PC-3 (cell line): ENCODE measurements at places on chromosomes 6 and 20. TPM values are rescaled to one million over a fixed set of nuclear protein-coding genes. Genes with fewer than 3 reads are reported as not detected.
A peak's percentile ranks its signal among the peaks of the same experiment; 100 is the strongest.

The WFDC5 gene
- total RNA-seq, result not detected in 2 replicates

The MAP7 gene
- 13.9 and 25.3 TPM in 2 replicates for total RNA-seq

The TBC1D20 gene
- total RNA-seq, result 24.2 and 26.3 TPM in 2 replicates

The SCUBE3 gene
- 1.5 and 2.4 TPM in 2 replicates for total RNA-seq

The PARD6B gene
- total RNA-seq, result 3.7 and 4.3 TPM in 2 replicates

The ELOVL2 gene
- total RNA-seq, result 0.91 and 1.8 TPM in 2 replicates

The PLCB4 gene
- total RNA-seq, result 16.9 and 25.4 TPM in 2 replicates

The PPP1R14C gene
- 1.1 and 3.0 TPM in 2 replicates for total RNA-seq

The SLC17A2 gene
- total RNA-seq, result not detected in 2 replicates

The MAS1L gene
- total RNA-seq, result not detected in 2 replicates

DNA sequence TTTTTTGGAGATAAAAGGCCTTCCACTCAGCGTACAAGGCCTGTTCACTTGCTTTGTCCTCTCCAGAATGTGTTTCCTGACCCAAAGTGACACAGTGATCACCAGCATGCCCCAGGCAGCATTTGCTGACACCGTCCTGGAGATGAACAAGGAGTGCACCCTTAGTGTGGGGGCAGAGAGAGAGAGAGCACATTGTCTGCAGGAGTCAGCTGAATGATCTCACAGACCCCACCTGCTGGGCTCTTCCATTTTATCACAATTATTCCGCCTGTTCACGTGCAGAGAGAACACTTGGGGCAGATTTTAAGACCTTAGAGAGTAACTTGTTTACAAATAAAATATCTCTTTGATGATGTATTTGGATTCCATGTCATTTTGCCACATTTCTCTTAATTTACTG lies 22.4 kb upstream of the MAS1L start:
- H3K4me3 ChIP-seq, result no peak overlapping the region
- peaks cover 50% of the 10 kb centered on the region for H3K27me3 ChIP-seq
- no peaks in the 10 kb centered on the region for H3K36me3 ChIP-seq
- DNase-seq, result peak; percentile 3
- no peak overlapping the region for H3K27ac ChIP-seq

DNA sequence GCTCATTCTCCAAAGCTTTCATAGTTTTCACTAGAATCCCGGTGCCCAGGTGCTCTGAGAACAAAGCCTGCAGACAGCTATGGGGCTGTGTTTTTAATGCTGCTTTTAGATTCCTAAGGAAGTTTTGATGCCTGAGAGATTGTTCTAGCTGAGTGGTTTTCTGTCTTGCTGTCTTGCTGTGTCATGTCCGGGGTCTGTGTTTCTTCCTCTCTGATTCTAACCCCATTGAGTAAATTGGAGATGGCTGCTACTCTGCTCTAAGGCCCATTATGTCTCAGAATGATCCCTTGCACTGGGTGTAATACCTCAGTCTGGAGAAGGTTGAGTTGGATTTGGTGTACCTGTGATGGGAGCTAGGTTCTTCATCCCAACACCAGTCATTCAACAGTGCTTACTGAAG lies 63.4 kb downstream of the ARID1B start:
- DNase-seq, result no peak
- H3K27ac ChIP-seq, result no peak overlapping the region
- no peak overlapping the region for H3K4me3 ChIP-seq
- no peaks in the 10 kb centered on the region for H3K4me1 ChIP-seq
- H3K27me3 ChIP-seq, result no peaks in the 10 kb centered on the region
- no peaks in the 10 kb centered on the region; the same call in 1 of the 2 replicates for H3K36me3 ChIP-seq

GRCh38 chr6:34284563-34285447 lies 36.0 kb upstream of the SMIM29 start:
- H3K27ac ChIP-seq, result no peak overlapping the region
- DNase-seq, result no peak
- no peak overlapping the region for H3K4me3 ChIP-seq
- H3K36me3 ChIP-seq, result peaks cover 12% of the 10 kb centered on the region; the same call in 1 of the 2 replicates
- H3K27me3 ChIP-seq, result no peaks in the 10 kb centered on the region
- no peaks in the 10 kb centered on the region for H3K4me1 ChIP-seq

GRCh38 chr6:43503443-43503842 lies 6.7 kb downstream of the LRRC73 start:
- no peaks in the 10 kb centered on the region for H3K4me1 ChIP-seq
- H3K36me3 ChIP-seq, result peaks cover 14% of the 10 kb centered on the region
- DNase-seq, result no peak
- no peak overlapping the region for H3K4me3 ChIP-seq
- no peaks in the 10 kb centered on the region for H3K27me3 ChIP-seq

GRCh38 chr6:12366731-12367130 lies 76.6 kb downstream of the EDN1 start:
- DNase-seq, result no peak
- no peaks in the 10 kb centered on the region for H3K27me3 ChIP-seq
- peaks cover 21% of the 10 kb centered on the region for H3K4me1 ChIP-seq

GRCh38 chr6:35304299-35304698 lies 6.7 kb downstream of the DEF6 start:
- no peaks in the 10 kb centered on the region for H3K36me3 ChIP-seq
- H3K4me3 ChIP-seq, result no peak overlapping the region
- peaks cover 16% of the 10 kb centered on the region for H3K4me1 ChIP-seq
- H3K27ac ChIP-seq, result no peak overlapping the region
- H3K27me3 ChIP-seq, result no peaks in the 10 kb centered on the region
- no peak for DNase-seq

DNA sequence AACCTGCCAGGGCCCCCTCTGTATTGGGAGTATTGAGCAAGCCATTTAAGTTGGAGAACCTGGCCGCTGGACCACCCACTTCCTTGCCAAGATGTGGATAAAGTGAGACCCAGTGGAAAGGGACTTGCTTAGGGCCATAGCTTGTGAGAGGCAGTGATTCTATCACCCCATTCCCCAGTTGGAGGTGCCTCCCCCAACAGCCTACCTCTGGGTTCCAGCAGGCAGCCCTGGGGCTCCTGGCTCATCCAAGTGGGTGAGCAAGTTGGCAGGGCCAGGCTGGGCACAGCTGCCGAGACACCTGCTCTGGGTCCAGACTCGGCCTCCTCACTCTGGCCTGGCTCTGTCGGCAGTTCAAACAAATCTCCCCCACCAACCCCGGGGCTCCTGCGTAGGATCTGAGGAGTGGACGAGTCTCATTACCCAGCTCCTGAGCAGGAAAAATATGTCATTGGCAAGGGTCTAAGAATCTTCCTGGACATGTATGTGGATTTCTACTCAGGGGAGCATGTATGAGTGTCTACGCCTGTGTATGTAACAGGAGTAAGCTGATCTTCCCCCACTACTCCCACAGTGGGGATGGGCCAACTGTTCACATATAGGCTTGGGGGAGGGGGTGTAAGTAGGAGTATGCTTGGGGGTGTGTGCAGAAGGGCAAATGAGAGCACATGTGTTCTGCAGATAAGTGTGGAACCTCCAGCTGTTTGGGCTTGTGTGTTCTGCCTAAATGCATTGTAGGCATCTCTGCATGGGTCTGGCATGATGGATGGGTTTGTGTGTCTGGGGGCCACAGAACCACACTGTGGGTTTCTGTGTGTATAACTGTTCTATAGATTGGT lies 1.9 kb downstream of the ID1 start:
- no peaks in the 10 kb centered on the region for H3K27me3 ChIP-seq
- H3K36me3 ChIP-seq, result 0 out of 2 replicates have a peak, but pooled peaks cover 6% of the 10 kb centered on the region
- H3K4me1 ChIP-seq, result peaks cover 74% of the 10 kb centered on the region
- H3K27ac ChIP-seq, result peak overlapping the region; percentile 69

GRCh38 chr20:35947489-35947888 lies 6.8 kb downstream of the SCAND1 start:
- peaks cover 2% of the 10 kb centered on the region; the same call in 1 of the 2 replicates for H3K36me3 ChIP-seq
- H3K27me3 ChIP-seq, result no peaks in the 10 kb centered on the region

- no peak overlapping the region for H3K4me3 ChIP-seq
- no peak for DNase-seq
Measured at GRCh38 chr6:5958921-5959320, 47.8 kb downstream of the NRN1 start.

- no peaks in the 10 kb centered on the region for H3K4me1 ChIP-seq
- no peak overlapping the region for H3K27ac ChIP-seq
- no peaks in the 10 kb centered on the region for H3K36me3 ChIP-seq
- H3K27me3 ChIP-seq, result no peaks in the 10 kb centered on the region
Measured at GRCh38 chr20:16240355-16240754, 332.9 kb downstream of the KIF16B start.

GRCh38 chr6:7151381-7151780 lies 43.6 kb downstream of the RREB1 start:
- no peaks in the 10 kb centered on the region for H3K27me3 ChIP-seq
- H3K4me3 ChIP-seq, result no peak overlapping the region
- no peak overlapping the region for H3K27ac ChIP-seq
- peaks cover 9% of the 10 kb centered on the region; the same call in 1 of the 2 replicates for H3K36me3 ChIP-seq
- H3K4me1 ChIP-seq, result peaks cover 50% of the 10 kb centered on the region

DNA sequence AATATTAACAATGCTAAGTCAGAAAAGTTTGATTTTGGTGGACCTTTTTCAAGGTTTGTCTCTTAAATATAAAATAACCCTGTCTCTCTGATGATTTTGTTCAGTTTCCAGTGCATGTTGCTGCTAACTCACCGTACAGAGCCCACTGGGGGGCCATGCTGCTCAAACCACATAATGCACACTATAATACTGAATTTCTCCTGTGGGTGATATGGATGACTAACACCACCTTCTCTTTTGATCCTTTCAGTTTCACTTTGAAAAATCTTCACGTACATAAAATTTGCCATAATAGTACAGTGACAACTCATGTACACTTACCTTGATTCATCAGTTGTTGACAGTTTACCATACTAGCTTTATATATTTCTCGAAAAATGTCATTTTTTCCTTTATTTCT lies 506.6 kb upstream of the MAN1A1 start:
- H3K4me3 ChIP-seq, result peak overlapping the region; percentile 44; the same call in 1 of the 2 replicates
- H3K36me3 ChIP-seq, result no peaks in the 10 kb centered on the region
- H3K27me3 ChIP-seq, result no peaks in the 10 kb centered on the region
- H3K27ac ChIP-seq, result no peak overlapping the region

DNA sequence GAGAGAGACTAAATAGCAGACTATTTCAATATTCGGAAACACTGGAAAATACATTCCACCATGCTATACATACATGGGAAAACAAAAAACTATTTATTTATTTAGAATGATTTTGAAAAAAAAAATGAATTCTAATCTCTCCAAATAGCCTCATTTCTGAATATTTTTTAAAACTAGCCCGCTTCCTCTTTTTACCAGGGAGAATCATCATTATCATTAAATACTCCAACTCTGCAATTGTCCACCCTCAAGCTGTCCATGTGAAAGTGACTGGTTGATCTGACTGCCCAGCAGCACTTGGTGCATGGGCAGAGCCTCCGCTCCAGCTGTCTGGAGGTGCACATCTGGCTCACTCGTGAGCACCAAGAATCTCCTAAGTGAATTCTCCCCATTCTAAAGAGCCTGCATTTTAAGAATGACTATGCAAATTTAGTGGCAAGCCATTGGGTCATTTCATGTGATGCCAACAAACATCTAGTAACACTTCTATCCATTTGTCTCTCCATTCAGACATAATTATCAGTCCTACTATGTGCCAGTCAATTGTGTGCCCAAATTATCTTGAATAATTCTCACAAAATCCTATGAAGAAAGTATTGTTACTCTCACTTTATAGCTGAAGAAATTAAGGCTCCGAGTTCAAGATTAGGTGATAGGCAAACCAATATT lies 64.8 kb downstream of the INSM1 start:
- H3K36me3 ChIP-seq, result no peaks in the 10 kb centered on the region
- H3K4me3 ChIP-seq, result no peak overlapping the region
- H3K4me1 ChIP-seq, result no peaks in the 10 kb centered on the region
- H3K27me3 ChIP-seq, result no peaks in the 10 kb centered on the region
- DNase-seq, result no peak

DNA sequence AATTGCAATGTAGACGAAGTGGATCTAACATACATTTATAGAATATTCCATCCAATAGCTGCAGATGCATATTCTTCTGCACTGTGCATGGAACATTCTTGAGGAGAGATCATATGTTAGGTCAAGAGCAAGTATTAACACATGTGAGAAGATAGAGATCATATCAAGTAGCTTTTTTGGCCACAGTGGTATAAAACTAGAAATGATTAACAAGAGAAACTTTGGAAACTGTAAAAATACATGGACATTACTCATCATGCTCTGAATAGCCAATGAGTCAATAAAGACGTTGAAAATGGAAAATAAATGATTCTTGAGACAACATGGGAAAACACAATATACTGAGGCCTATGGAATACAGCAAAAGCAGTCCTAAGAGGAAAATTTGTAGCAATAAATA lies 94.2 kb downstream of the STXBP5 start:
- H3K4me1 ChIP-seq, result peaks cover 4% of the 10 kb centered on the region; the same call in 1 of the 2 replicates
- H3K27ac ChIP-seq, result no peak overlapping the region
- H3K4me3 ChIP-seq, result no peak overlapping the region
- peaks cover 30% of the 10 kb centered on the region for H3K36me3 ChIP-seq
- H3K27me3 ChIP-seq, result no peaks in the 10 kb centered on the region

GRCh38 chr20:54639941-54640340 lies 164.5 kb downstream of the DOK5 start:
- no peaks in the 10 kb centered on the region for H3K4me1 ChIP-seq
- H3K27me3 ChIP-seq, result peaks cover 41% of the 10 kb centered on the region
- no peak for DNase-seq
- H3K36me3 ChIP-seq, result no peaks in the 10 kb centered on the region
- no peak overlapping the region for H3K27ac ChIP-seq

DNA sequence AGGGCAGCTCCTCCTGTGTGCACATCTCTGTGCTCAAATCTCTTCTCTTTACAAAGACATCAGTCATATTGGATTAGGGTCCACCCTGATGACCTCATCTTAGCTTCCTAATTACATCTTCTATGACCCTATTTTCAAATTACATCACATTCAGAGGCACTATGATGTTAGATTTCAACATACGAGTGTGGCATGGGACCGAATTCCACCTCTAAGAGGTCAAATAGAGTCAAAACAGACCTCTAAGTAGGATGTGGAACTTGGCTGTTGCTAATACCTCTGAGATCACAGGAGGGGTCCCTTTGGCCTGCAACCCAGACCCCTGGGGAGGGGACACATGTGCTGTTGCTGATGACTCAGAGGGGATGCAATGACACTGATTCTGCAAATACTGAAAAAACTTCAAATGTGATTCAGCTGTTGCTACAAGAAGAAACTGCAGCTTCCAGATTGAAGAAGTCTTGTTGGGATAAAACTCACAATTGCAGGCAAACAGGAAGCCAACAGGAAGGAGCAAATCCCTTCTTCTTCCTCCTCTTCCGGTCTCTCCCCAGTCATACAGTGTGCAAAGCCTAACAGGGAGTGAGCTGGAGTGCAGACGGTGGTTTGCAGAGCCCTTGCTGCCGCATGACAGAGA lies 216.2 kb downstream of the MYLK4 start:
- no peaks in the 10 kb centered on the region for H3K36me3 ChIP-seq
- H3K4me1 ChIP-seq, result peaks cover 17% of the 10 kb centered on the region
- H3K27ac ChIP-seq, result no peak overlapping the region
- no peak overlapping the region for H3K4me3 ChIP-seq

- H3K4me1 ChIP-seq, result peaks cover 66% of the 10 kb centered on the region
- H3K36me3 ChIP-seq, result no peaks in the 10 kb centered on the region
- H3K4me3 ChIP-seq, result no peak overlapping the region
- no peak overlapping the region for H3K27ac ChIP-seq
Measured at GRCh38 chr6:30824698-30825097, 59.6 kb upstream of the DDR1 start.
